ENCODE measurements at places on chromosomes 13 and 19. TPM values are rescaled to one million over a fixed set of nuclear protein-coding genes. Genes with fewer than 3 reads are reported as not detected.
A peak's percentile ranks its signal among the peaks of the same experiment; 100 is the strongest.

Gene PSPN
- 0.74 TPM for total RNA-seq

GRCh38 chr19:13149628-13150186 is 468 bp downstream of the STX10 start:
- DNase-seq = no peak

GRCh38 chr13:46565808-46566750 is 13.1 kb downstream of the LRCH1 start:
- DNase-seq = no peak

Gene FGF14
- total RNA-seq = 17.9 TPM

- DNase-seq = no peak
Measured at GRCh38 chr13:109148243-109148642, 518.8 kb downstream of the MYO16 start.

GRCh38 chr13:85738696-85739320 is 60.4 kb downstream of the SLITRK6 start:
- no peak for DNase-seq

- no peak for DNase-seq
Measured at GRCh38 chr13:39767791-39768517, 112.5 kb downstream of the COG6 start.

- DNase-seq = peak; percentile 95
Measured at GRCh38 chr13:46866150-46866549, 30.7 kb downstream of the HTR2A start.

DNA sequence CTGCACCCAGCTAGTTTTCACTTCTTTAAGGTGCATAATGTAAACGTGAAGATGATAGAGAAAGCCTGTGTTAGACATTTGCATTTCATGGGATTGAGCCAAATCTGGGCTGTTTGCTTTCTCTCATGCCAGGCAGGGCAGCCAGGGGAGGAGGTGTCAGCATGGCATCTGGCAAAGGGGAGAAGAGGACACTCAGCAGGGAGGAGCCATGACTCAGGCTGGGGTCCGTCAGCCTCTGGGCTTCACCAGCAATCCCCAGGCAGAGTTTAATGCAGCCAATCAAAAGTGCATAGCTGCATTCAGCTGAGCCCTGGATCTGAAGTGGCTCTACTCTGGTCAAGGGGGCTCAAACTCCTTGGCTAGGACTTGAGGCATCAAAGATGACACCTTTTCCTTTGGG is 23.5 kb downstream of the EBPL start:
- no peak for DNase-seq

- no peak for DNase-seq
Measured at GRCh38 chr13:42957881-42958280, 34.2 kb downstream of the EPSTI1 start.

DNA sequence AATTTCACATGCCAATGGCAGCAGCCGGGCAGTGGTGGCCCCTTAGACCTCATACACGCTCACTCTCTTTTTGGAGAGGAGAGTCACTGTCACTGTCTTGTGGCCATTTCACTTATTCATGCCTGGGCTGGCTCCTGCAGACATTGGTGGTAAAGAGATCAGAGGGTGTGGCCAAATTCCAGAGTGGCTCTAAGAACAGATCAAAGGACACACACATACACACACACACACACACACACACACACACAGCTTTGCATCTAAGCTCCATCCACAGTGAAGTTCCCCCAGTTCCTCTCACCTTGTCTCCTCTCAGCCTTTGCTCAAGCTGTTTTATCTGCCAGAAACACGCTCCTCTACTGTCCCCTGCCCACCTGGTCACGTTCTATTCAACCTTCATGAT is 46.5 kb upstream of the KPNA3 start:
- no peak for DNase-seq
